Stimulated activated naive B cell treated with anti-CD40 and anti-IgM and Interleukin-4, amounts not matched to agents 10 μg/mL and 1 μg/mL and 100 μg/mL, for 72 hours (primary cell): ENCODE measurements at places on chromosomes 3 and 15.

DNA sequence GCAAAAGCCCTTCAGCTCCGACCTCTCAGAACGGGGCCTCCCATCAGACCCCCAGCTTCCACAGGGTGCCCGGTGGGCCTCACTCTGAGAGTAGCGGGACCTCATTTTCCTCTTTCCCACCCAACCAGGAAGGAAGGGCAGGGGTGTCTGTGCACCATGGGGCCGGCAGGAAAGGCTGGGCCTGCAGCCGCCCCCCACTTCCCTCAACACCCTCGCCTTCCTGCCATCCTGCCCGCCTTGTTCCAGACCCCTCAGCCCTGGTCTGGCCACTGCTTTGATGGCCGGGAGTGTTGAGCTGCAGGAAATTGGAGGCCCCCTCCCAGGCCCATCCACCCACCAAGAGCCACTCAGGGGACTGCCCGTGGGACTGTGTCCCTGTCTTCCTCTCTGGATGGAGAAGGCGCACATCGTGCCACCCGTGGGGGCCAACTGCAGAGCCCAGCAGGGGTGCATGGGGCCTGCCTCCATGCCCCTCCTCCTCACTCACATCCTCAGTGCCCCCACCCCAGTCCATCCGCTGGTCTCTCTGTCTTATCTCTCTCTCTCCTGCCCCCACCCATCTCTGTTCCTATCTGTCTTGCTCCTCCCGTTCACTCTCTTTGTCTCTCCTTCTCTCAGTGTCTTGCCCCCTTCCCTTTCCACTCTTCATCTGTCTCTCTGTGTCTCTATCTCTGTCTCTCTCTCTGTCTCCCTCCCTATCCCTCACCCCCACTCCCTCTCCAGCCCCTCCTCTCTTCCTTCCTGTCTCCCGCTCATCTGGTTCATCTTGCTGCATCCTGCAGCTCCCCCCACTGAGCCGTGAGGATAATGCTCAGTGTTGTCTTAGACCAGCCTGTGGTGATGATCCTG is 1.8 kb upstream of the PLXND1 start:
- H3K27me3 ChIP-seq, result peaks cover 51% of the 10 kb centered on the region
- peaks cover 12% of the 10 kb centered on the region for H3K4me1 ChIP-seq
- H3K27ac ChIP-seq, result no peak overlapping the region
- H3K4me3 ChIP-seq, result peak overlapping the region; percentile 0

DNA sequence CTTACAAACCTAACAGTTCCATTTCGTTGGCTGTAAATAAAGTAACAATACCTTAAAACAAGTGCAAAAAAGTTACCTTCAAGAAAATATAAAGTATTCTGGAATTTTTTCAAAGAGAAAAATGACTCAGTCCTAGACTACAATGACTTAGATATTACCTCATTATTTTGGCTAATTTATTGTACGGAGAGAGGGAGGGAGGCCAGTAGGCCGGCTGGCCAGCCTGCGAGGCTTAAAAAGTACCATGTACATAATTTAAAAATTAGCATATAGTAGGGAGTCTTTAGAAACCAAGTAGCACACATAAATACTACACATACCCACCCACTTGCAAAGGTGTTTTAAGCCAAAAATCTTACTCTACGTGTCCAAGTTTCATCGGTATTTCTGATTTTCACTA is 41.9 kb upstream of the MAP4 start:
- no peak overlapping the region for H3K4me3 ChIP-seq
- no peaks in the 10 kb centered on the region for H3K27me3 ChIP-seq
- peaks cover 9% of the 10 kb centered on the region for H3K36me3 ChIP-seq
- no peak for DNase-seq
- no peak overlapping the region for H3K27ac ChIP-seq

DNA sequence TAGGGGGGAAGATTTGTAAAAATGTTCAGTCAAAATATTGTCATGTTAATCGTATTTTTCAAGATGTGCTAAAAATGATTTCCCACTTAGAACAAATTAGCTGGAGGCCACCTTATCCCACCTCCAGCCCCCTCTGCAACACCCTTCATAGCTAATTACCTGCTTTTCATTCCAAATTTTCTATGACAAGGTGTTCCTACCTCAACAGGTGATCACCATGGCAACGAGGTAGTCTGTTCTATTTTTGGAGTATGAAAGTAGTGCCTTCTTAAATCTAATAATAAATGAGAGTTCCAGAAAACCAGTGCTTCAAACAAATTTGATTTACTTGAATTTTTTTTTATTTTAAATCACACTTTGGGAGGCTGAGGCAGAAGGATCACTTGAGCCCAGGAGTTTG is 149.8 kb downstream of the FNDC3B start:
- no peaks in the 10 kb centered on the region for H3K27me3 ChIP-seq
- peaks cover 15% of the 10 kb centered on the region for H3K4me1 ChIP-seq
- no peak overlapping the region for H3K4me3 ChIP-seq
- DNase-seq, result no peak
- H3K36me3 ChIP-seq, result no peaks in the 10 kb centered on the region

DNA sequence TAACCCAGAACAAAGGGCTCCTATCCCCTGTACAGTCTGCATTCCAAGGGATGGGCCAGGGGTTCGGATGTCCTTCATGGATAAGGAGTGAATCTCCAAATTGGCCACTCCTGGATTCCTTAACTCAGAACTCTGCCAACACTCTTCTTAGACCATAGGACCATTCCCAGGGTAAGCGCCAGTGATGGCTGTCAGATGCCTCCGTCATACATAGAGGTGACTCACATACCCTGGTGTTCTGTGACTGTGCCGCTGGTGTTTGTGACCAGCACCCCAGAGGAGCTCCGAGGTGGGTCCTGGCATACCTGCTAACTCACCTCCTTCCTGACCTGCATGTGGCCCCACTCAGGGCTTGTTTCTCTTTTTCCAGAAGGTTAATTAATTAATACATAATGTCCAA is 134.7 kb downstream of the KLF13 start:
- no peak overlapping the region for H3K4me3 ChIP-seq
- peaks cover 50% of the 10 kb centered on the region for H3K4me1 ChIP-seq
- DNase-seq, result no peak
- no peaks in the 10 kb centered on the region for H3K27me3 ChIP-seq
- H3K36me3 ChIP-seq, result no peaks in the 10 kb centered on the region

DNA sequence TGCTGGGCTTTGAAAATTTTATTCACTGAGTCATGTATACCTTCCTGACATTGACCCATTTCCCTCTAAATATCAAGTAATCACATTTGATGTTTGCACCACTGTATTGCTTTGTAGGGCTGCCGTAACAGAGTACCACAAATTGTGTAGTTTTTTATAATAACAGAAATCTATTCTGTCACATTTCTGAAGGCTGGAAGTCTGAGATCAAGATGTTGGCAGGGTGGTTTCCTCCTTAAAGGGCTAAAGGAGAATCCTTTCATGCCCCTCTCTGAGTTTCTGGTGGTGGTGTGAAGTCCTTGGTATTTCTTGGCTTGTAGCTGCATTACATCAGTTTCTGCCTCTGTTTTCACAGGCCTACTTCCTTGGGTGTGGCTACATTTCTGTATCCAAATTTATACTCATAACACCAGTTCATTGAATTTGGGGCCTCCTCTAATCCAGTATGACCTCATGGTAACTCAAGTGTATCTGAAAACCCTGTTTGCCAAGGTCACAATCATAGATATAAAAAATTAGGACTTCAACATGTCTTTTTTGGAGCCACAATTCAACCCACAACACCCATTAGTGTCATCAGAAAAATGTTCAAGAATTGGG is 29.1 kb upstream of the ST6GAL1 start:
- no peak overlapping the region for H3K27ac ChIP-seq
- H3K4me3 ChIP-seq, result no peak overlapping the region
- H3K27me3 ChIP-seq, result no peaks in the 10 kb centered on the region

DNA sequence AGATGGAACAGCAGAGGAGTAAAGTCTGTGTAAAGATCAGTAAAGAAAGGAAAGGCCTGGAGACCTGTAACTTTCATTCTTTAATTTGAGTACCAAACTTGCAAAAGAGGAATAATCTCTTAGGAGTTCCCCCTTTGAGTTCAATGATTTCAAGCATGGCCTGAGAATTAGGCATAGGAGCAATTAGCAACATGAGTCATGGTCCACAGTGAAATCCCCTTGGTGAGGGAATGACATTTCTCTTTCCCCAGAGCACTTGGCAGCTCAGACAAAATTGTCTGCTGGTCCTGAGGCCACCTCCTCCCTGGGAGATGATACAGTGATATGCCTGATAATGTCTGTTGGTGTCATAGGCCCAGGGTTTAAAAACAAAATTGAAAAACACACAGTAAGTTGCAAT is 81.4 kb upstream of the CRBN start:
- H3K27ac ChIP-seq, result no peak overlapping the region
- no peaks in the 10 kb centered on the region for H3K36me3 ChIP-seq
- no peak overlapping the region for H3K4me3 ChIP-seq
- no peaks in the 10 kb centered on the region for H3K27me3 ChIP-seq
- H3K4me1 ChIP-seq, result no peaks in the 10 kb centered on the region

DNA sequence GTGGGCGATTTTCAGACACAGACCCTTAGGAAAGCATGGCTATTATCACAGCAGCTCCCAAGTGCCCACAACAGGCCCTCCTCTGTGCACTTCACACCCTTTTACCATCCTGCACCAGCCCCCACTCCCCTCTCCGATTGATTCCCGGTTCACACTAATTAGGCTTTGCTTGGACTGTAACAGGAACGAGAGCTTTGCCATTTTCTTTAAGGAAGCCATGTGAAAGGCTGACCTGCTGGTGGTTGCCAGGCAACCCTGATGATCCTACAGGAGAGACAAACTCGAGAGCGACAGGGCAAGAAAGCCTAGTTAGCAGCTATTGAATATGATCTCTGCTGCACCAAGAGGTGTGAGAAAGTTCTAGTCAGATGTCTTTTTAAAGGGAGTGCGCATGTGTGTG is 28.2 kb upstream of the DET1 start:
- peaks cover 20% of the 10 kb centered on the region for H3K27me3 ChIP-seq
- no peak for DNase-seq
- H3K4me1 ChIP-seq, result no peaks in the 10 kb centered on the region
- no peak overlapping the region for H3K4me3 ChIP-seq

GRCh38 chr3:36643192-36643591 is 121.2 kb downstream of the DCLK3 start:
- H3K27me3 ChIP-seq, result peaks cover 6% of the 10 kb centered on the region
- no peaks in the 10 kb centered on the region for H3K4me1 ChIP-seq
- no peaks in the 10 kb centered on the region for H3K36me3 ChIP-seq

GRCh38 chr3:23923786-23924185 is 6.9 kb downstream of the RPL15 start:
- H3K27ac ChIP-seq, result no peak overlapping the region
- DNase-seq, result no peak
- peaks cover 21% of the 10 kb centered on the region for H3K36me3 ChIP-seq
- H3K4me1 ChIP-seq, result peaks cover 13% of the 10 kb centered on the region
- no peaks in the 10 kb centered on the region for H3K27me3 ChIP-seq

DNA sequence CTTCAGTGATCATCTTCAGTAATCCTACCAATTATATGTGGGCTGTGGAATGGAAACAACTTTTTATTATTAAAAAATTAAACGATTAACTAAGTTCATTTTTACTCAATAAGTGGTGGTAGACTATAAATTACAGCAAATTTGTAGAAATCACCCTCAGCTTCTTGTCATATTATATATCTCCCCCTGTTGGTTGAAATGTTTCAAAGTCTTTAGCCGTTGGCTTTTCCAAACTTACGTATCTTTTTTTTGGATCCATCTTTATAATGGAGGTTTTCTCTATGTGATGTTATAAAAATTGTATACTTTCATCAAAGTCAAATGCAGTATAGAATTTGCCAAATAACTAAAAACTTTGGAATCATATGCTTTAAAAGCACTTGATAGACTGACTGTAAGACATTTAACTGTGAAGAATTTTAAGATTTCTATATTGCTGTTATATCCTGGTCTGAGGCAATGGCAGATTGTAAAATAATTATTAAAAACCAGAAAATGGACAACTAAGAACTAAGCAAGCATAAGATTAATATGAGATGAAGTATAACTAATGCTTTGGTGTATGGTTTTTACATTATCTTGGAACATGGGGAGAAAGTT is 44.7 kb downstream of the ATP11B start:
- peaks cover 28% of the 10 kb centered on the region for H3K36me3 ChIP-seq
- peaks cover 5% of the 10 kb centered on the region for H3K4me1 ChIP-seq
- H3K27me3 ChIP-seq, result no peaks in the 10 kb centered on the region
- no peak overlapping the region for H3K27ac ChIP-seq

- DNase-seq, result no peak
- no peaks in the 10 kb centered on the region for H3K27me3 ChIP-seq
- H3K4me3 ChIP-seq, result no peak overlapping the region
- H3K4me1 ChIP-seq, result peaks cover 15% of the 10 kb centered on the region
These were observed 15.3 kb upstream of the BHLHE40 start for GRCh38 chr3:4963669-4964570.

- no peak overlapping the region for H3K27ac ChIP-seq
- DNase-seq, result no peak
- H3K36me3 ChIP-seq, result peaks cover 3% of the 10 kb centered on the region
- H3K4me1 ChIP-seq, result no peaks in the 10 kb centered on the region
- H3K4me3 ChIP-seq, result no peak overlapping the region
- H3K27me3 ChIP-seq, result peaks cover 4% of the 10 kb centered on the region
These were observed 67.8 kb downstream of the TTC23 start for GRCh38 chr15:99181545-99181971.

GRCh38 chr3:63740116-63740515 is 79.0 kb upstream of the C3orf49 start:
- no peak overlapping the region for H3K4me3 ChIP-seq
- no peak overlapping the region for H3K27ac ChIP-seq
- H3K36me3 ChIP-seq, result no peaks in the 10 kb centered on the region
- H3K4me1 ChIP-seq, result no peaks in the 10 kb centered on the region

- no peak overlapping the region for H3K4me3 ChIP-seq
- H3K36me3 ChIP-seq, result no peaks in the 10 kb centered on the region
- no peaks in the 10 kb centered on the region for H3K4me1 ChIP-seq
- no peaks in the 10 kb centered on the region for H3K27me3 ChIP-seq
- no peak for DNase-seq
- H3K27ac ChIP-seq, result no peak overlapping the region
These were observed 10.0 kb downstream of the SNTN start for GRCh38 chr3:63662500-63662899.

DNA sequence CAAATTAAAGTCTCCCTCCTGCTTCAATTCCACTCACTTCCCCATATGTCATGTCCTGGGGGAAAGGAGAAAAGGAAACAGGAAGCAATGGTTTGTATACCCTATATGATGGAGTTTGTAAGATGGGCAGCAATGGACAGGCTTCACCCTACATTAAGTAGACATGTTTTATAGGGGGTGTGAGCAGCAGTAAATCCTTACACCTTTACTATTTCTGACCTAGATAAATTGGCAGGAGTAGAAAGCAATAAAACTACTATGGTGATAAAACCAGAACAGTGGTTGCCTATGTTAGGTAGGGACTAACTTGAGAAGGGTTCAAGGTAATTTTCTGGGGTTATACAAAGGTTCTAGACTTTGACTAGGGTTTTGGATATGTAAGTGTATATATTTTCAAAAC is 301.7 kb downstream of the GBE1 start:
- H3K4me1 ChIP-seq, result no peaks in the 10 kb centered on the region
- no peak overlapping the region for H3K27ac ChIP-seq
- no peak overlapping the region for H3K4me3 ChIP-seq
- H3K27me3 ChIP-seq, result no peaks in the 10 kb centered on the region
